ENCODE measurements at places on chromosomes 3 and 15.

GRCh38 chr3:44525060-44525459 lies 29.9 kb upstream of the ZKSCAN7 start:
- no peak for DNase-seq

DNA sequence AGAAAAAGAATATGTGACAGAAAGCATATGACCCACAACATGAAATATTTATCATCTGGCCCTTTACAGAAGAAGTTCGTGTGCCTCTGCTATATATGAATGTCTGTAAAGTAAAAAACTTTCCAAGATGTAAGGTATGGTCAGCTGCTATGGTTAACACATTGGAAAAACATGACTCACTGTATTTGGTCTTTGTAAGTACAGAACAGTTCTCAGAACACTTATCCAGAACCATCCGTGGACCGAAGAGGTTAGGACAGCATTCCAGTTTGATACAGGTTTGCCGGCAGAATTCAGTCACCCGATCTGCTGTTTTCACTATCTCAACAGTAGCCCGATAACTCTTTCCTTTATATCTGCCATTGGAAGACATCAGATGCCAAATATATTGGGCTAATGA lies 13.5 kb upstream of the STIMATE start:
- DNase-seq = no peak

- DNase-seq = no peak
Measured at GRCh38 chr15:29054171-29055045, 168.6 kb downstream of the APBA2 start.

GRCh38 chr3:71217640-71218222 lies 365.8 kb downstream of the FOXP1 start:
- no peak for DNase-seq

DNA sequence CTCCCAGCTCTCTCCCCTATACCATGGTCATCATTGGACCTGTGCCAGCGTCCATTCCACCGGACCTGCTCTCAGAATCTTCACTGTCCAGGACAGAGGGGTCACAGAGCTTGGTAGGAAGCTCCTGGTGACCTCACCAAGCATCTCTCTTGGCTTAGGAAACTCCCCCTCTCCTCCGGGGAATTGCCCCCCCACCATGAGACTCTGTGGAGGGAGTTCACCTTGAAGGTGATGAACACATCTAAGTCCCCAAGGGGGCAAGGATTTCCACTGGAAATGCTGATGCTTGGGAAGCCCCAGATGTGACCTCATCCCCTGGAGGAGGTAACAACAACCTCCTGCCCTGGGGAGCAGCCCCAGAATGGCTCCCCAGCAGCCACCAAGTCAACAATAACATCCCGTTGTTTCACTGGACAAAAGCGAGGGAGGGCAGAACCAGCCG lies 3.2 kb downstream of the SEMA7A start:
- DNase-seq = no peak

DNA sequence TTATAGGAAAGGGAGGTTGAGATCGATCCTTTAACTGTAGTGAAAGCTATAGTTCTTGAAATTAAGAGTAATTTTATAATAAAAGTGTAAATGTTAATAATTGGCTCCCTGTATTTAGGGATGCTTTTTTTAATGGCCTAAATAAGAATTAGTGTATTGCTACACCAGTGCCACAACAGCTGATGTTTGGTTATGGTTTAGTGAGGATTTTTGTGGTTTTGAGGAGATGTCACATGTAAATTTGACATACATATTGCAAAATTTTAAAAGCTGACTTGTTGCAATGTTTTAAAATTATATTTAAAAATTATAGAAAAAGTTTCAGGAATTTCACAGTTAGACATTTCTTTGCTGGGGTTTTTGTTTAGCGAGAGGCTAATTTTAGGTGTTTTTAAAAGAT lies 3.9 kb downstream of the TSC22D2 start:
- DNase-seq = no peak

GRCh38 chr3:59759298-59760031 lies 709.6 kb upstream of the CFAP20DC start:
- DNase-seq = no peak

DNA sequence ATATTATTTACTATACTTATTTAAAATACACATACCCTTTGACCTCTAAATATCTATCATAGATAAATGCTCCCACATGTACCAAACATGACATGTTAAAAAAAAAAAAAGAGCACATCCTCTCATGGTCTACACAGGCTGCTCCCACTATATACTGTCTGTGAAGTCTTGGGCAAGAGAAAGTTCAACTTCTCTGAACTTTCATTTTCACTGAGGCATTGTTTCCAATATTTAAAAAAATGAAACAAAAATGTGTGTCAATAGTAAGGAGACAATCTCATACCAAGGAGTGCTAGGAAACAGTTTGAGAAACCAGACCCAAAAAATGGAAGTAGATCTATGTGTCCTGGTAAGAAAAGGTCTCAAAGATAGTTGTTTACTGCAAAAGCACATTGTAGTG lies 29.3 kb downstream of the SLC4A7 start:
- no peak for DNase-seq

DNA sequence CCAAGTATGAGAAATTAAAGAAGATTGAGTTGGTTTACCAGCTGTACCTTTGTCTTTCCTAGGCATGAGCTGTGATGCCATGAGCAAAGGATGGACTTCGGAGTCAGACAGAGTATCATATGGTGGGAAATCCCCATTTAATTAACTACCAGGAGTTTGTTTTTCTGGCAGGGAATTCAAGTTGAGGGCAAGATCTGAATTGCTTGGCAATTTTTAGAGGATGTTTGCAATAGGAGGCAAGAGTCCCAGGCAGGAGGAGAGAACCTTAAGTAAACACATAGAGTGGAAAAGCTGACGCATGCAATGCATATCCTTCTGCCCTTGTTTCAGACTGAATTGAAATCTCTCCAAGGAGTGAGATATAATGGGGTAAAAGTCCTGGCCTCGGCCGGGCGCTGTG lies 569.7 kb upstream of the MDFIC2 start:
- DNase-seq = no peak

GRCh38 chr3:196524527-196524926 lies 9.4 kb upstream of the SMCO1 start:
- DNase-seq = no peak

DNA sequence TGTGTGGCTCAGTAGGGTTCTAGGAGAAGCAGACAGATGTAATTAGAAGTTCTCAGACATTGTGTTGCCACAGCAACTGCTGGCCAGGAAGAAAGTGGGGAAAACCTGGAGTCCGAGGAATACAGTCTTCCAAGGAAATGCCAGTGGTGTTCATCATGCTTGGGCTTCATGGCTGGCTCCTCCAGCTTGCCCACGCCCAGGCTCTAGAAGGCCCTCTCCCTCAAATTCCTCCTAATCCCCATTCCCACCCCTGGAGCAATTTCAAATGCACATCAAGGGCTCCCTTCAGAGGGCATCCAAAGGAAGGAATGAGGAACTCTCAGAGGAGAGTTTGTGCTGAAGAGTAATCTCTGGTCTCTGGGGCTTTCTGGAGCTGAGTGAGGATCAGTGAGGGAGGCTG lies 21.9 kb downstream of the FSTL1 start:
- no peak for DNase-seq

DNA sequence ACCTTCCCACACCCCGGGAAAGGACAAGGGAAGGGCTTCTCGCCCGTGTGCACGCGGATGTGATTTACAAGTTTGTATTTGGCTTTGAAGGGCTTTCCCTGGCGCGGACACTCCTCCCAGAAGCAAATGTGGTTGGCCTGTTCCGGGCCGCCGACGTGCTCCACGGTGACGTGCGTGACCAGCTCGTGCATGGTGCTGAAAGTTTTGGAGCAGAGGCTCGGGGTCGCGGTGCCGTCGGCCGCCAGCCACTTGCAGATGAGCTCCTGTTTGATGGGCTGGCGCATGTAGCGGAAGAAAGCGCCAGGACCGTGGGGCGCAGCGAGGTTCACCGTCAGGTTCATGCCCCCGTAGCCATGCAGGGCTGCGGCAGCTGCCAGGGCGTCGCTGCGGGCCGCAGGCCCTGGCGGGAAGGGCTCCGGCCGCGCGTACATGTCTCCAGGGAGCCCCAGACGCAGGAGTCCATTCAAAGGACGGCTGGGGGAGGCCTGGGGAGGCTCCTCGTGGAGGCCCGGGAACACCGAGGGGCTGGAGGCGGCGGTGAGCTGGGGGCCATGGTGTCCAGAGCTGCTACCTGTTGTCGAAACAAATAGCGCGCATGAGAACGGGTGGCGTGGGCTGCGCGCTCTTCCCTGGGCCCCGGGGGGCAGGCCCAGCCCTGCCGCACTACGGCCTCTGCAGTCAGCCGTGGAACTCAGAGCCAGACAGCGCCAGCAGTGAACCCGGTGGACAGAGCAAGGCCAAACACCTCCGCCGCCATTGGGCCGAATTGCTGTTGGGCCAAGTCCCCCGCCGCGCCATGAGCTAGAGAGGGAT lies 10.2 kb downstream of the ZIC4 start:
- no peak for DNase-seq

GRCh38 chr3:73068419-73068818 lies 7.0 kb downstream of the EBLN2 start:
- no peak for DNase-seq

DNA sequence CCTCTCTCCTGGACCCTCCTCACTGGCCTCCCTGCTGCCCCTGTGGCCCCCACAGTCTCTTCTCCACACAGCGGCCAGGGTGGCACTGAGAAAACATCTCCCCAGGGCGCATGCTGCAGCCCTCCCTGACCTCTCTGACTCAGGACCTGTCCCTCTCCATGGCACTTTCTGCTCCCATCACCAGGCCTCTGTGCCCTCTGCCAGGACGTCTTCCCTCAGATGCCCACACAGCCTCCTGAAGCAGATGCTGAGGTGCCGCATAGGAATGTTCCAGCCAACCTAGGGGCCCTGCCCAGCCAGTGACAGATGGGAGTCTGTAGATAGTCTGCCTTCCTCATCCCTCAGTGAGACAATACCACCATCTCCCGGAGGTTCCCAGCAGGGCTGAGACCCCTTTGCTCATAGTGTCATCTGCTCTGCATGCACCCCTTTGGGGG lies 8.7 kb downstream of the MYL3 start:
- no peak for DNase-seq

DNA sequence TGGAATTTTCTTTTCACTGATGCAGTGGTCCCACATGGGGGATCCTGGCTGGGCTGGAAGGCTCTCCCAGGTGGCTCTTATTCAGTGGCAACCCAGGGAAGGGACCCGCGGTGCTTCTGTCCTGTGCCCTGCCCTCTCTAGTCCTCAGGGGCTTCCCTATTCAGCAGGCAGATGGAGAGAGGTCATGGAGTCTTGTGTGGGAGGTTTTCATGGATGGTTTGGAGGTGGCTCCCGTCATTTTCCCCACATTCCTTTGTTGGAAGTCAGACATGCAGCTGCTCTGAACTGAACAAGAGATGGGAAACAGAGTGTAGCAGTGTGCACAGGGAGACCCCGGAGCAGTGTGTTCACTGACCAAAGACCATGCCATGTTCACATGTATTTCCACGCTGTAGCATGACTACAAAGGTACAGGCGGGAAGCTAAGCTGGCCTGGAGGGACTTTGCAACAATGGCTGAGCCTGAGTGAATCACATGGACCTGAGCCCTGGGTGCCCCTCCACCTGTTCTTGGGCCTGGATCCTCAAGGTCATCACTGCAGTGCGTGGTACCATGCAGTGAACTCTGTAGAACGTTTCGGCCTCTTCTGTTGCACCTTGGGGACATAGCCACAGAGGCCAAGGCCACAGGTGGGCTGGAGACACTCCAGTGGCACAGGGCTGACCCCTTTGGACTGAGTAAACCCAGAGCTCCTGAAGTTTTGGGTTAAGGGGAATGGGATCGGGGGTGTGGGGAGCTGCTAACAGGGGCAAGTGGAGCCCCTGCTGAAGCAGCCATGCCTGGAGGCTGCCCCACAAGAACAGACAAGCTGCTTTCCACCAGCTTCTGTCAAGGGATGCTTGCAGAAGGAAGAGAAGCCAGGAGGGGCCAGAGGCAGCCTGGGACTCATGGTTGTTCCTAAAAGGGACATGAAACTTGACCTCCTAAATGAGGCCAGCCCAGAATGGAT lies 123.0 kb downstream of the ASB7 start:
- DNase-seq = no peak

DNA sequence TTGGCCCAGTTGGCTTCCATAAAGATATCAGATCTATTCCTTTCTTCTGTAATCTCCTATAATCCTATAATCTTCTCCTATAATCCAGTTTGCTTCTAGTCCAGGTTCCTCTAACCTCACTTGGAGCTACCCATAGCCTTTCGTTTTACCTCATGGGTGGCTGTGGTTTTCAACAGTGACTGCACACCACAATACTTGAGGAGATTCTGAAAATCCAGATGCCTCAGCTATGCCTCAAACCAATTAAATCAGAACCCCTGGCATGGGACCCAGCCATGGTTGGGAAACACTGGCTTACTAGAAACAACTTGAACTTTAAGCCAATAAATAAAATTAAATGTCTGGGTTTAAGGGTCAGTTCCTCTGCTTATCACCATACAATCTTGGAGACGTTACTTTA lies 86.1 kb upstream of the NTRK3 start:
- no peak for DNase-seq

- DNase-seq = no peak
Measured at GRCh38 chr3:99659032-99659431, 20.6 kb downstream of the COL8A1 start.

- no peak for DNase-seq
Measured at GRCh38 chr3:149120051-149120972, 9.1 kb upstream of the HPS3 start.

GRCh38 chr3:168939651-168940238 lies 723.8 kb downstream of the MECOM start:
- DNase-seq = no peak

DNA sequence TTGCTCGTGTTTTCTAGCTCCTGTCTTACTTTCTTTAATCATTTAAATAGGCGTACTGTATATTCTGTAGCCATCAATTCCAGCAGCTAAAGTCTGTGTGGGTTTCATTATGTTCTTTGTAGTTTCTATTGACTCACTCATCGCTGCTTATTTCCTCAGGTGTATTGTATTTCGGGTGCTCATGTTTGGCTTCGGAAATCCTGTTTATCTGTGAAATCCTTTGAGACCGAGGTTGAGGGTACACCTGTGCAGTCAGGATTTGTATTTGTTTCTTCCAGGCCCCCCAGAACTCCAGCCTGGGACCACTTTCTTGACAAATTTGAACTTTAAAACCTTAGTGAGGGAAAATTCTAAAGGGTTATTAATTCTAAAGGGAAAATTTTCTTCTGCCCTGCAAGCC lies 2.0 kb upstream of the PAK2 start:
- no peak for DNase-seq

DNA sequence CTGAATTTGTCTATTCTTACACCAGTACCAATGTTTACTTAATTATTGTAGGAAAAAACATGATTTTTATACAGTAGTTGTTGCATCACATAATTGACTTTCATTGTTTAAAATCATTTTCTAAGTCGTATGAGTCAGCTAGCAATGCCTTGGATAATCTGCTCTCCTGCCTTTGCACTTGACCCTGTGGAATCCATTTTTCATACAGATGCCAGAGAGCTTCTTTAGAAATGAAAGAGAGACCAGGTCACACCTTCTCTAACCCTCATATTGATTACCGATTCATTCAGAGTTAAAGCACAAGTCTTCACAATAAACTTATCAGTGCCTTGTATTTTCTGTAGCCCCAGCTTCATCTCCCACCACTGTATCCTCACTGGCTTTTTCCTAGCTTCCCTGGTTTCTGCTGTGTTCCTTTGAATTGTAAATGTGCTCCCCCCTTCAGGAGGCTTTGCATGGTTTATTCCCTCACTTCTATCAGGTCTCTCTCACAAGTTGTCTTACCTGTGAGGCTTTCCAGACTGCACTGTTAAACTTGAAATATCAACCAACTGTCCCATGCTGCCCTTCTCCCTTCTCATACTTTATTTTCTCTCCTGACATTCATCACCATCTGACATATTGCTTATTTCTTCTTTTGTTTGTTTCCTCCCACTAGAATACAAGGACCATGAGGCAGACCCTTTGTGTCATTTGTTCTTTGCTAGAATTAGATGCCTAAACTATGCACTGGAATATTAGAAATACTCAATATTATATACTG lies 662.0 kb upstream of the GBE1 start:
- no peak for DNase-seq

GRCh38 chr15:66751579-66751978 lies 49.5 kb downstream of the SMAD6 start:
- no peak for DNase-seq

All from stimulated activated CD4-positive, alpha-beta T cell treated with anti-CD3 and anti-CD28 coated beads, Interleukin-1b, Interleukin-23, amount 100 ng/mL, for 1 hour (primary cell).